ENCODE measurements at places on chromosomes 1 and 21.
A peak's percentile ranks its signal among the peaks of the same experiment; 100 is the strongest.

DNA sequence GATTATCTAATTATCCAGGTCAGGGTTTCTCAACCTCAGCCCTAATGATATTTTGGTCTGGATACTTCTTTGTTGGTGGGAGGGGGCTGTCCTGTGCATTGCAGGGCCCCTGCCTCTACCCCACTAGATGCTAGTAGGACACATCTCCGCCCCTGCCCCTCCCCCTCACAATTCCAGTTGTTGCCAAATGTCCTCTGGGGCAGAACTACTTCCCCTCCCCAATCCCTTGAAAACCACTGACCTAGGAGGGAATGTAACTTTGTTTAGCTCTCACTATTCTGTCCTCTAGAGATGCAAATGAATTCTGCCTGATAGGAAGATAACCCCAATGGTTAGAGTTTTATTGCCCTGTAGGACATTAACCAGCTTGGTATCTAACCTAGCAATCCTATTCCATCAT lies 8.1 kb downstream of the CACNA1S start:
- no peak for DNase-seq

DNA sequence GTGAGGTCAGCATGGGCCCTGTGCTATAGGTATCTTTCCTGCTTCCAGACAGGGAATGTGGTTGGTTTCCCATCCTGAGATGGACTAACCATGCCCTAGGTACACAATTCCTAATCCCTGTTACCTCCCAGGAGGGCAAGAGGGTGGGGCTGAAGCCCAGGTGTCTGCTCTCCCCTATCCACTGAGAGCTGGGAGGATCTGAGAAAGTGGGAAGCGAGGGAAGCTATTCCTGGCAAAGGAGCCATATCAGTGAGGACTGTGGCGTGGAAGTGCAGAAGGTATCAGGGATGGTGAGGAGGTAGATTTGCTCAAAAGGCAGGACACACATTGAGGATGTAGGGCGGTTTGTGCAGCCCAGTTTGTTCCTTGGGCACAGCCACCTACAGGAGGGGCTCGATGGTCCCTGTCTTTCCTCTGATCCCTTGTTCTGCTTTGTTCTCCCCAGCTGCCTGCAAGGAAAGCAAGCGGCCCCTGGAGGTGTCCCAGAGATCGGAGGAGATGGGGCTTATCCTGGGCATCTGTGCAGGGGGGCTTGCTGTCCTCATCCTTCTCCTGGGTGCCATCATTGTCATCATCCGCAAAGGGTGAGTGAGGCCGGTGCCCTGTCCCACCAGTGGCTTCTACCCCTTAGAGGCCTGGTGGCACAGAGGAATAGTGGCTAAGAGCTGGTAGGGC lies 48.1 kb downstream of the PTPRU start:
- no peak for DNase-seq

GRCh38 chr1:39648496-39648895 lies 9.1 kb upstream of the HEYL start:
- no peak for DNase-seq

- peak; percentile 14 for DNase-seq
These were observed 1.8 kb upstream of the MCOLN2 start for GRCh38 chr1:84998642-84999280.

- no peak for DNase-seq
These were observed 14.5 kb upstream of the CFAP298 start for GRCh38 chr21:32626621-32627196.

- no peak for DNase-seq
These were observed 9.7 kb downstream of the BCL9 start for GRCh38 chr1:147551036-147551435.

- no peak for DNase-seq
These were observed 67.3 kb downstream of the LRRN2 start for GRCh38 chr1:204618148-204618760.

DNA sequence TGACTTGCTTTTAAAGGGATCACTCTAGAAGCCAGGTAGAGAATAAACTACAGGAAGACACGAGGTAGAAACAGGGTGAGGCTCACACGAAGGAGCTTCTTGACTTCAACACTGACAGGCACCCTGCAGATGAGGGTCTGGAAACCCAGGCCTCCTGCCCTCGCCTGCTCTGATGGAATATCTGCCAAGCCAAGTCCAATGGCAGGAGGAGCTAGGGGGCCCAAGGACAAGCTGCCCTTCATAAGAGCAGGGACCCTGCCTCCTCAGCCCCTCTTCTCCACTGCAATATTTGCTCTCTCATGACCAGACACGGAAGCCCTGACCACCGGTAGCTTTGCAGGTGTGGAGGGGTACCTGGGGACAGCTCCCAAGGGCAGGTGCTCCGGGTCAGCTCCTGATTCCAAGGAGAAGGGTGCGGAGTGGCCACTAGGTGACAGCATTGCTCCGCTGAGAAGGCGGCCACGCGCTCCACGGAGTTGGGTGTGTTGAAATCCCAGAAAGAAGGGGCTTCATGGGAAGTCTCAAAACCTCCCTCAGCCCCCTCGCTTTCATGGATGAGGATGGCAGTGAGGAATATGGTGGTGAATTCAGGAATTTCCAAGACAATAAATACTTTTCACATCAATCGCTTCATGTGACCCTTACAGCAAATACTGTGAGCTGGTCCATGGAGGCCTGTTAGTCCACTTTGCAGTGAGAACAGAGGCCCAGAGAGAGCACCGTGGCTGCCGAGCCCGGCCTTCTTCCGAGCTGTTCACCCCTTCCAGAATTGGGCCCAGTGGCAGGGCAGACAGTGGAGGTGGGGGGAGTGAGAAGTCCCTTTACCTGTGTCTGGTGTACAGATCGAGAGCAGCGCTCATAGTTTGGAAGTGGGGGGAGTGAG lies 33.2 kb upstream of the PAX7 start:
- peak; percentile 68 for DNase-seq

- no peak for DNase-seq
These were observed 18.7 kb downstream of the UQCRHL start for GRCh38 chr1:15788624-15789301.

GRCh38 chr1:79255421-79255820 lies 248.9 kb upstream of the ADGRL4 start:
- DNase-seq = no peak

GRCh38 chr1:230228236-230228897 lies 161.3 kb downstream of the GALNT2 start:
- no peak for DNase-seq

DNA sequence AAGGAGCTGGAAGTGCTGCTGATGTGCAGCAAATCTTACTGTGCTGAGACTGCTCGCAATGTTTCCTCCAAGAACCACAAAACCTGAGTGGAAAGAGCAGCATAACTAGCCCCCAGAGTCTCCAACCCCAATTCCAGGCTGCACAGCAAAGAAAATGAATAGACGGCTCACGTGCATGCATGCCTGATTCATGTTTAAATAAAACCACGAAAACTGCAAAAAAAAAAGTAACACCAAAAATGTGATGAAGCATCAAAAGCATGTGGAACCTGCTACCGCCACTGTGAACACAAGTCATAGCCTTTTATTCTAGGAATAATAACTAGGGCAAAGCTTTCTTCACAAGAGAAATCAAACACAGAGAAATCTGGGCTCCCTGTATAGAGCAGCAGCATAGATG lies 9.6 kb upstream of the TRNP1 start:
- no peak for DNase-seq

- no peak for DNase-seq
These were observed 25.7 kb downstream of the DMRTB1 start for GRCh38 chr1:53484705-53485477.

DNA sequence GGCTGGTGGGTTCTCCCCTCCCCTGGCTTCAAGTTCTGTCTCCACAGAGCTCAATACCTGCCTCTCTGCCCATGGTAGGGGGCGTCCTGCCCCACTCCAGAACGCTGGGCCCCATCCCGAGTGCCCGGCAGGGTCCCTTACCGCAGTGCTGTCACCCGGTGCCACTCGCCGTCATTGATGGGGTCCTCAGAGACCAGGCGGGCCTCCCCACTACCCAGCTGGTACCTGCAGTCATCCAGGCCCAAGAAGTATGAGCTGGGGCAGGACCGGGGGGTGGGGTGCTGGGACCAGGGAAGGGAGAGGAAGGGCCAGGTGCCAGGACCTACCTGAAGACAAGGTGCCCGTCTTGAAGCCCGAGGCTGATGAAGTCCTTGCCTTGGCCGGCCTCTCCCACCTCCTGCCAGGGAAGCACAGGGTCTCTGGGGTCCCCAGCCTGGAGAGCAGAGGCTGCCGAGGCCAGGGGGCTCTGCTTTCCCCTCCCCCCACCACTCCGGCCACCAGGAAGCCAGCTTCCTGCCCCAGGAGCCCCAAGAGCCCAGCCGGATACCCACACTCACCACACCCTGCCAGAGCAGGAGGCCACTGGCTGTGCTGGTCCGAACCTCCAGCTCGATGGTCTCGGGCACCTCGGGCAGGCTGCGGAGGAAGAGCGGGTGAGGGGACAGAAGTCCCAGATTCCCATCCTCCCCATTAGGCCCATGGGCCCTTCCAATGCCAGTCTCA lies 12.1 kb downstream of the LDLRAD2 start:
- DNase-seq = no peak

DNA sequence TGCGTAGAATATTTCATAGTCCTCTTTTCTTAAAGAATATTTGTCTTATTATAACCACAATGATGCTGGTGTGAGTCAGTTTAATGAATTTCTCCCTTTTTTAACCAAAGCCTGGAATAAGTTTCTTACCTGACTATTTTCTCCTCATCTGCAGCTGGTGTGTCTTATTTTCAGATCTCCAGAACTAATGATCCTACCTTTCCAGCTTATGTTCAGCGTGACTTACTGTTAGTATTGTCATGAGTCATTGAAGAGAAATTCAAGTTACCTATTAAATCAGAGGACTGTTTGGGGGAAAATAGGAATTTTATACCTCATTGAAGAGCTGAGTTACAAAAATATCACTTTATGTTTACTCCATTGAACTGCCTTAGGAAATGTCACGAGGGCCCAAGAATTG lies 482.1 kb downstream of the RWDD3 start:
- DNase-seq = no peak

DNA sequence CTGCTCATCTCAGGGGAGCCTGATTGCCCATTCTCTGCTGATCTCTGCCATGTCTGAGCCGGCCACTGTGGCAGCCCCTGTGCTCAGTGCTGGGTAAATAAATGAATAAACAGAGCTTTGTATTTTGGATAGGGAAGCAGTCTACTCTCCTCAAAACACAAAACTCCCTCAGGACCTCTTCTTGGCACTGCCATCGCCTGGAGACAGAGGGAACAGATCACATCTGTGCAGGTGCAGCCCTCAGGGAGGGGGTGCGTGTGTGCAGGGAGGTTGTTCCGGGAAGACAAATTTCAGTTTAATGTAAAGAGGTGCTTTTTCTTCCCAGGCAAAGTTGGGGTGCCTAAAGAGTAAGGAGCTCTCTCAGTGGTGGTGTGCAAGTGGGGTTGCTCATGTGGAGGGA lies 7.7 kb upstream of the FAM167B start:
- no peak for DNase-seq

- DNase-seq = no peak
These were observed 11.0 kb downstream of the KCNC4 start for GRCh38 chr1:110221119-110221518.

DNA sequence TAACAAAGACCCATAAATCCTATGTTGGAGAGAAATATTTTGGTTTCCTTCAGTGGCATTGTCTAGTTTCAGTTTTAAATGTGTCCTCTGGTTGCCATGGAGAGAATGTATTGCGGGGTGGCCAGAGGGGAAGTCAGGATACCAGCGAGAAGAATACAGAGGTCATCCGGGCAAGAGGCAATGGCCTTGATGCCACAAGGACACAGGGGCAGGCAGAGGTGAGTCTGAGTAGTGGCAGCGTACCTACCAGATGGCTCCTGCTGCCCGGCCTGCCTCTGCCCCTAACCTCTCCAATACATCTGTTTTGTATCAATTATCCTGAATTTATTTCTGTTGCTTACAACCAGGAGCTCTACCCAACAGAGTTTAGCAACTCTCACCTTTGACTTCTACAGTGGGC lies 14.9 kb downstream of the KLHDC7A start:
- DNase-seq = no peak

DNA sequence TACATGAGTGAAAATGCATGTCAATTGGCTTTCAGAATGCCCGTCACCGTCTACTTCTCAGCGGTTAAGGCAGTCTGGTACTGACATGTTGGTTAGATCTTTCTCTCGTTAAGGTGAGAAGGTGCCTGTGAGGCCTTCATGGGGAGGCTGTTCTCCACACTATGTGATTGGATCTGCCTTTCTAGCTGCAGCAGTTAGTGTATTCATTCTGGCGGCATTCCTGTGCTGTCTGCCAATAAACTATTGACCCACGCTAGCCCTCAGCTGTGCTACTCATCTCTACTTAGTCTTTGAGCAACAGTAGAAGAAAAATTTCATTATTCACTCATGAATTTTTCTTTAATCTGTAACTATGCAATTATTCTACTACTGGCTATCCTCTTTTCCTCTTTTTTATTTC lies 32.0 kb downstream of the CCSAP start:
- no peak for DNase-seq

GRCh38 chr1:29129916-29130315 lies 6.2 kb upstream of the TMEM200B start:
- DNase-seq = no peak

GRCh38 chr1:171220081-171220420 lies 28.2 kb upstream of the FMO1 start:
- no peak for DNase-seq

- DNase-seq = no peak
These were observed 8.2 kb upstream of the DENND1B start for GRCh38 chr1:197783510-197783948.

- DNase-seq = no peak
These were observed 74.0 kb upstream of the ZBTB18 start for GRCh38 chr1:243977094-243977493.

DNA sequence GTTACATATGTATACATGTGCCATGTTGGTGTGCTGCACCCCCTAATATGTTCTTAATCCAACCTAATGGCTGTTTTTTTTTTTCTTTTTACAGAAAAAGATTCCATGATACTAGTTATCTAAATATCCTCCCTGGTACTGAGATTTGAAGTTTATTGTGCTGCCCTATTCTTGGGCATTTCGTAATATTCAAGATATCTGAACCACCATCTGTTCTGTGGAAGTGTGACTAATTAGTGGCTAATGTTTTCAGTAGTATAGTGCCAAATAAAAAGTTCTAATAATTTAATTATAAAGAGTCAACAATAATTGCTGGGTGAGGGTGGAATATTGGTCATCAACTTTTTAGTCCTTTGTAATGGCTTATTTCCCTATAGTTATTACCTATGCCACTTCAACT lies 217.5 kb downstream of the GABPA start:
- DNase-seq = no peak

DNA sequence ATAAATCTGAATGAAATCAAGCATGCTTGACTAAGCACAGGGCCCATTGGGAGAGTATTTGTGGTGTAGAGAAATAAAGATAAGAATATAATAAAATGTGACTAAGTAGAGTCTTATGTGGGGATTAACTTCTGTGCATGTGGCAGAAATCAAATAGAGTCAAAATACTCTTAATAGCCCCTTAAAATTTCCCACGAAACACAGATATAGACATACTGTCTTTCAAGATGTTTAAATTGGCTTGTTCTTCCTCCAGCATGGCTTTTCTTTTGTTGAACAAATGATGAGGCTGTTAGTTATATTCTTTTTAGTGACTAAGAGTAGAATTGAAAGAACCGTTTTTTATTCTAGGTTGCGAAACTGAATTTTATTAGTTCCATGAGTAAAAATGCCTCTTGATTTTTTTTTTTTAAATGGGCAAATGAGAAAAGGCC lies 112.3 kb downstream of the RPS6KC1 start:
- DNase-seq = no peak

- no peak for DNase-seq
These were observed 75.1 kb upstream of the GRIK1 start for GRCh38 chr21:30014886-30015285.

GRCh38 chr1:32904797-32905196 lies 3.6 kb upstream of the TMEM54 start:
- no peak for DNase-seq
